NCI-H524 (cell line): ENCODE measurements at places on chromosomes 16 and 17.
A peak's percentile ranks its signal among the peaks of the same experiment; 100 is the strongest.

- DNase-seq: no peak
Observed at GRCh38 chr16:84947022-84947421, 64.3 kb downstream of the ZDHHC7 start.

GRCh38 chr16:66529475-66529874 is 20.4 kb downstream of the TK2 start:
- no peak for DNase-seq

GRCh38 chr17:37239690-37240334 is 136.0 kb upstream of the C17orf78 start:
- DNase-seq: peak; percentile 24

- DNase-seq: no peak
Observed at GRCh38 chr16:72367851-72368250, 195.9 kb upstream of the PMFBP1 start.

DNA sequence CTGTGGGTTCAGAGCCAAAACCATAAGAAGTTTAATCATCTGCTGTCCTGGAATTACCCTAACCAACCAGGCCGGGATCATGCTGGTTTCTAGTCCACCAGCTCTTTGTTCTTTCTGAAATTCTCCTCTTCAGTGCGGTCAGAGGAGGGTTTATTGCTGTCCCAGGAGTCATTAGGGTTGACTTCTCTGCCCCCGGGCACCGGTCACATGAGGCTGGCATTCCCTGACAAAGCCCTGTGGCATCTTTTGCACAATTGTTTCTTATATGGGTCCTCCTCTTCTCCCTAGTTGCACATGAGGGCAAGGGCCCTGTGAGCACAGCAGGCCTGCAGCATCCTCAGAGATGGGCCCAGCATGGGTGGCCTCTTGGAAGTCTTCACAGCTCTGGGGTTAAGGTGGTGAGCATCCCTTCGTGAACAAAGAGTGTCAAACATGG is 243.9 kb downstream of the IRF8 start:
- no peak for DNase-seq
